ENCODE measurements at places on chromosomes 2 and 18.

DNA sequence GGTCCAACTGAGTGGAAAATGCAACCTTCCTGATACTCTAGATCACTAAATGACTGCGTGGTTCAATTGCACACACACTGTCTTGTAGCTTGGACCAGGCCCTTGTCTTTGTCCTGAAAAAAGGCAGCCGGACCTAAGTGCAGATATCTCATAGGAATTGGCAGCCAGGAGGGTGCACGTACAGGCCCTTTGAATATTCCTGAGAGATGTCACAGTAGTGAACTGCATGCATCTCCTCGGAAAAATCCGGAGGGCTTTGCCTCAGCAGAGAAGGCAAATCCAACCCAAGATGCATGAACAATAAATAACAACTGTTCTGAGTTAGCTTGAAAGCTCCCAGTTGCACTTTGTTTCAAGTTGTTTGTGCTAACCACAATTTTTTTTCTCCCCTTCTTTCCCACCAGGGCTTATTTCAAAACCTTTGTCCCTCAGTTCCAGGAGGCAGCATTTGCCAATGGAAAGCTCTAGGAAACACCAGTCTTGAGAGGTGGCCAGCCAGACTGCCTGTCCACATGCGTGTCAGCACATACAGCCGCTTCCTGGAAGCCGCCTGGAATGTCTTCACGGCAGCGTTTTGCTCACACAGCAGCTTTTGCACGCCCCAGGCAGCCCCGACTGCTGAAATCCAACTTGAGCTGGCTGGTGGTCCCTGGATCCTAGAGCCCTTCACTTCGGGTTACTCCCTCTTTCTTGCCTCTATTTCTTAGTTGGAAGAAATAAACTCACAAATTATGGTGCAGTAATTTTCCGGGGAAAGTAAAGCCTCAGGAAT is 54.4 kb upstream of the FOSL2 start:
- DNase-seq, result no peak

DNA sequence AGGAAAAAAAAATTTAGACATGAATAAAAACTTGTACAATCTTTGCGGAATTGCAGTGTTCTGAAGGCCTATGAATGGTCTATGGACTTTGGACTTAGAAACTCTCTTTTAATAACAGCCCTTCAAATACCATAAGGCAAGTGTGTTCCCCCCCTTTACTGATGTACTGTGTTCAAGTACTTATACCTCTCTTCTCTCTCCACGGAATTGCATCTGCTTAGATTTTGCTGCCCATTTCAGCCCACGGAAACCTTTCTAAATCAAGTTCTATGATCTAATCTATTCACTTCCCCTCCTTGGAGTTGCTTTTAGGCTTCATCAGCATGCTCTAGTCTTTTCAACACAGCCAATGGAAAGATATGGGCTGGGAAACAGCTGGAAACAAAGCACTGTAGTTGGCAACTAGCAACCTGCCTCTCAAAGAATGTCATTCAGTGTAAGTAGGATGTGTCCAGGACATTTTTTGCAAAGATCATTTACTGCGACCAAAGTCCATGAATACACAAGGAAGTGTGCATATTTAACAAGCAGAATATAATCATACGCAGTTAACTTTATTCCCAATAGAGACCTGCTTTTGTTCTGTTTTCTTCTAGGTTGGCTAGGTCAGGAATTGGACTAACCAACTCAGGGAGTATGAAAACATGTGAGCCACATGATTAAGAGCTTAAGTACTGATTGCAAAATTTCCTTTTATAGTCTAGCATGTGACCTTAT is 58.0 kb downstream of the SLC40A1 start:
- no peak for DNase-seq

DNA sequence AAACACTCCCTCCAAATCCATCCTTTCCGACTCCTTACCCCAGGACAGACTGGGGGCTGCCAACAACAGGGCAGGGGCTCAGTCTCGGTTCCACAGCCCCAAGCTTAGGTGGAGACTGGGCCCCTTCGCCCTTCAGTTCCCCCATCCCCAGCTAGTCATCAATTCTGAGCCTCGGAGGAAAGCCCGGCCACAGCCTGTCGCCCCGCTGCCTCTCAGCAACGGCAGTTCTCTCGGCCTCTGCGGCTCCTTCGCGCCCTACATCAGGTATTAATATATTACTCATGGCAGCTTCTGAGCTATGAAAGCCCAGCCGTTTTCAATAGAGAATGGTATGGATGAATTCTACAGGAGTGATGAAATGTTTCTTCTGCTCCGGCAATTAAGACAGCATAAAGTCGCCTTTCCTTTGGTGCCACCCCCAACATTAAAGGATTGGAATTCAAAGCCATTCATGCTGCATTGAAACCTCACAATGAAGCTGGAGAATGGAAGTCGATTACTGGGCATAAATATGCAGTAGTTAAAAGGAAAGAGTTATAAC is 2.8 kb downstream of the HDAC4 start:
- DNase-seq, result no peak

DNA sequence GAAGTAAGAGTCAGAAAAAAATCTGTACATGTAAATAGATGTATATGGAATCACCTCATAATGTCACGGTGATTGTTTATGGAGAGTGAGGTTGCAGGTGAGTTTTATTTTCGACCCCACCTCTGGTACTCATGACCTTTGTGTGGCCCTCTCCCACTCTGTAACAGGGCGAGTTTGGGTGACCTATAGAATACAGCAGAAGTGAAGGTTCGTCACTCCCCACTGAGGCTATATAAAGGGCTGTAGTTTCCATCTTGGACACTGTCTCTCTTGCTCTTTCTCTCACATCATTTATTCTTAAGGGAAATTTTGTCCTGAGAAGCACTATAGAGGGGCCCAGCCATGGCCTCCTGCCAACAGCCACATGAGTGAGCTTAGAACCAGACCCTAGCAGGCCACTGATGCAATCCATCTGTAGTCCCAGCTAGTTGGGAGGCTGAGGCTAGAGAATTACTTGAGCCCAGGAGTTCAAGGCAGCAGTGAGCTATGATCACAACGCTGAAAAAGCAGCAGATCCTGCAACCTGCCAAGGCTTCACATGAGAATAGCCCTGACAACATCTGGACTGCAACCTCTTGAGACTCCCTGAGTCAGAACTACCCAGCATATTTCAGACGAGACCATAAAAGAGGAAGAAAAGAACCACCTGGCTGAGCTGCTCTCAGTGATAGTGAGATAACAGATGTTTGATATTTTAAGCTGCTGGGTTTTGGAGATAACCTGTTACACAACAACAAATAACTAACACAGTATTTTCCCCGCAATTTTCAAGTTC is 74.3 kb upstream of the SLC1A4 start:
- no peak for DNase-seq

- no peak for DNase-seq
Observed at GRCh38 chr2:172177996-172178395, 75.3 kb upstream of the DLX2 start.

DNA sequence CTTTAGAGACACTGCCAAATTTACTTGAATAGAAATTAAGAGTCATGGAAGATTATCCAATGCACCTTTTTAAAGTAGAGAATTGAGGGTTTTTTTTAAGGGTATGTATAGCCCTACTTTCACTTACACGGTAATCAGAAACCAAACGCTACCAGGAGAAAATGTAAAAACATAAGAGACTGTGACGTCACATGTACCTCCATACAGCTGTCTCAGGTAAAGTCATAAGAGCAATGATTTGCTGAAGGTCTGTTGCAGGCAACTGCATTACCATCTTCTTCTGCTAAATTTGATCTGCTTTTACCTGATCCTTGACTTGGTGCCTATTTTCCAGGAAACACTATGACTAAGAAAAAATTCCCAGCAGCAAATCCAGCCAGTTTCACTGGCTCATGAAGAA is 478.5 kb upstream of the DDX18 start:
- no peak for DNase-seq

GRCh38 chr2:169018390-169018789 is 12.7 kb downstream of the ABCB11 start:
- DNase-seq, result no peak

- no peak for DNase-seq
Observed at GRCh38 chr18:75211002-75211621, 515 bp downstream of the TSHZ1 start.

DNA sequence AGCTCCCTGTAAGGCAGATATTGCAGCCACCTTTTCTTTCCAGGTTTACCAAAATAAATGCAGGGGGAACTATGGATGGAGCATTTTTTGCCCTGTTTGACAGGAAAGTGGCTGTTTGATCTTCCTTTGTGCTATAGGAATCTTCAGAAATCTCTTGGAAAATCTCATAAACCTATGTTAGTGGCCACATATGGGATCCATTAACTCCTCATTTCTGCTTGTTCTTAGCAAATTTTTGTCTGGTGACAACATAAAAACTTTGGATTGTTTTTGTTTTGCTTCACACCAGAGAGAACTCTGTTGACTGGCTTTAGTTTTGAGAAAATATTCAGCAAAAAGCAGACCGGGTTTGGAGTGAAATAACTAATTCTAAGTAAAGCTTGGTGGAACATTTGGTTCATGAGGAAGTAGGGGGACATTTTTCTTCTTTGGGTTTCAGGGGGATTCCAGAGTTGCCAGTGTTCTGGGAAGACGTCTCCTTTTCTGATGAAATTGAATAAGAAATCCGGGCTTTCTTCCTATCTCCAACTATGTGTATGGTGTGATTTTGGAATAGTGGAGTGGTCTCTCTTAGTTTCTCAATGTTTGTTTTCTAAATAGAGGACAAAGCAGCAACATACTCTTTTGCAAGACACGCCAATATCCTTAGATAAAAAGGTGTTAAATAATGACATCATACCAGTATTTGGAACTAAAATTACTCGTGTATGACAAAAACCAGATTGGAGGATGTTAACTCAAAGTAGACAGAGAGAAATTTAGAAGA is 174.4 kb downstream of the ICOS start:
- DNase-seq, result no peak

DNA sequence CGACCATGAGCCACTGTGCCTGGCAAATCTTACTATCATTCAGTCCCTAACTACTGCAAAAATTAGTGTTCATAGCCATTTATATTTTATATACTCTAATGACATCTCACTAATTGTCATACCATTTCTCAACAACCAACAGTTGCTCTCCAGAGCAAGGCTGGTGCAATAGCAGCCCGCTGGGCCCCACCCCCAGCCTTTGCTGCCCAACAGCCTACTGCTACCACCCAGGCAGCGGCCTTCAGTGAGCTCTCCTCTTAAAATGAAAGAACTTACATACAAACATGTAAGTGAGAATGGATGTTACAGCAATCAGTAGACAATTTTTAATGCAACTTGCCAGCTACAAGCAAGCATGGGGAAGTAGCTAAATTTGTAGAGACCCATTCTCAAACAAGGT is 90.5 kb downstream of the HNRNPLL start:
- DNase-seq, result no peak

- no peak for DNase-seq
Observed at GRCh38 chr2:67503066-67503795, 106.1 kb downstream of the ETAA1 start.

All from GM12892 (cell line).